Astrocyte (in vitro differentiated cells and primary cell): ENCODE measurements at places on chromosomes 13 and 19.
A peak's percentile ranks its signal among the peaks of the same experiment; 100 is the strongest.

DNA sequence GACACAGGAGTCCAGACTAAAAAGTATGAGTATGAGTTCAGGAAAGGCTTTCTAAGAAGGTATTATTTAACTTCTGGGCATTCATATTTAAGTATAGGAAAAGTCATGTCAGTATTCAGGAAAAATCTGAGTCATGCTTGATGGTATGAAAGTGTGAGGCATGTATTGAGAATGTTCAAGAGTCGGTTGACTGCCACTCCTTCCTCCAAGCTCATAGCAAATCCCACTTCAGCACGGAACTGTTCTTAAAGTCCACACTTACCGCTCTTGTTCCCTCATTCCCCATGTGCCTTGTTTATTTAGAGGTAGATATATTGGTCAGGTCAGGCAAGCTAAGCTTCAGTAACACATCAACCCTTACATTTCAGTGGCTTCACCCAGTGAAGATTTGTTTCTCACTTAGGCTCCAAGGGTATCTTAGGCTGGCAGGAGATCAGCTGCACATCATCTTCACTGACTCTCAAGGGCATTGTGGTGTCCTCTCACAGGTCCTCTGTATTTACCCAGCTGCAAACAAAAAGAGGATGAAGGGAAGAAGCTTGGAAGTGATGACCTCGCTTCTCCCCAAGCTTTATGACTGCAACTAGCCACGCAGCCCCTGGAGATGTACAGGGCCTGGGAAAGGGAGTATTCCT lies 1189.2 kb downstream of the EFNB2 start:
- peak; percentile 92 for DNase-seq

DNA sequence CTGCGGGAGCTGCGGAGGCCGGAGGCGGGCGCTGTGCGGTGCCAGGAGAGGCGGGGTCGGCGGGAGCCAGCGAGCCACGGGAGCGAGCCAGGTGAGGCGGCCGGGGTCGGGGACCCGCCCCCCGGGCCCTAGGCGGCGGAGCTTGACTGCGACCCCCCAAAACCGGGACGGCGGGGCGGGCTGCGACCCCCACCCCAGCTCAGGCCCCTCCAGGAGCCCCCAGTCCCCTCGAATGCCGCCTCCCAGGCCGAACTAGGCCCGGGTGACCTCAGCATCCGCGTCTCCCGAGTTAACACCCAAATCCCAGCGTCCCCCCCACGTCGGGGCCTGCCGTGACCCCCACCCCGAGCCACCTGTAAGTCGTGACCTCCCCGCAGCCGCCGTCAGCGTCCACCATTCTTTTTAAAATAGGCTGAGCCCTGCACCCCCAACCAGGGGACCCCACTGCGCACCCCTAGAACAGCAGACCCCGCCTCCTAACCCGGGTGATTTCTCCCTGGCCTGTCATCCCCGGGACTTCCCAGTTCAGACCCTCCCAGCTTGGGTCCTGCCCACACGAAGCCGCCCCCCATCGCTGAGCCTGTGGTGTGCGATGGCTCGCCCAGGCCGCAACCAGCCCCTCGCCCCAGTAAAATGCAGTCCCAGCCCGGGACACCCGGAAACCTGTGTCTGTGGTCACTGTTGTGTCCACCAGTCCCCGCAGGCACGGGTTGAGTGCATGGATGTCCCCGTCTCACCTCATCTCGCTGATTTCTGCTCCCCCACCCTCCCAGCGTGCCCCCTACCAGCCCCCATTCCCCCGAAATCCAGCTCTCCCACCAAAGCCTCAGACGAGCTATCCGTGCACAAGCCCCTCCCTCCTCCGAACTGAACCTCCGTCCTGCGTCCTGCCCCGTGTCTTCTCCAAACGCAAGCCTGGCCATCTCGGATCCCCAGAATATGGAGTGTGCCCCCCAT lies 551 bp downstream of the FZR1 start:
- no peak for DNase-seq

GRCh38 chr19:940591-941291 lies 14.9 kb downstream of the ARID3A start:
- DNase-seq: peak; percentile 47

DNA sequence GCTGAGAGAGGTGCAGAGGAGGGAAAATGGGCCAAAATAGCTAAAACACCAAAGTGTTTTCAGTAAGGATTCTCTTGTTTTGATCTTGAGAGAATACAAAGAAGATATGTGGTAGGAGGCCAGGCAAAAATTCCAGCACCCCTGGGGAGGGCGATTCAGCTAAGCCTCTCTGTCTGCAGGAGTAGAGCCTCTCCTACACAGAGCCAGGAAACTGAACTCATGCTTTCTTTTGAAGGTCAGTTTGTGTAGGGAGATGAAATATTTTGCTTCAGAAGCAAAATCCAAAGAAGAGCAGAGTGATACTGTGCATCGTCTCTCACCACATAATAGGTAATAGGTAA lies 565.0 kb downstream of the FGF9 start:
- no peak for DNase-seq

GRCh38 chr13:43057653-43058317 lies 34.4 kb downstream of the DNAJC15 start:
- peak; percentile 55 for DNase-seq

DNA sequence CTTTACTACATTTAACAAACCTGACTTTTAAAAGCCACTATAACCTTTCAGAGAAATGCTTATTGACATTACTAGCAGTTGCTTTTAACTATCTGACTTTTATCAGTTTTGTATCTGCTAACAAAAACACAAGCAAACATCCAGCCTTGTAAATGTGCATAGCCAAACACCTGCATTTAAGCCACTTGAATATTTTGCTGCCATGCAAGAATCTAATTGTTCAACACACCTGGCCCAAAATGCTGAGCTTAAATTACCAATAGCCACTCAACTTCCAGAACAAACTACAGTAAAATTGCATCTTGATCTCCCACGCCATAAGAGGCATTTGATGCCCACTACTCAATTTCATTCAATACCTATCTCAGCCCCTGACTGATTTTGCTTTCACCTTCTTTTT lies 9.3 kb downstream of the ZIC5 start:
- no peak for DNase-seq

- peak; percentile 18 for DNase-seq
Observed at GRCh38 chr13:100789968-100790367, 115.4 kb upstream of the TMTC4 start.

DNA sequence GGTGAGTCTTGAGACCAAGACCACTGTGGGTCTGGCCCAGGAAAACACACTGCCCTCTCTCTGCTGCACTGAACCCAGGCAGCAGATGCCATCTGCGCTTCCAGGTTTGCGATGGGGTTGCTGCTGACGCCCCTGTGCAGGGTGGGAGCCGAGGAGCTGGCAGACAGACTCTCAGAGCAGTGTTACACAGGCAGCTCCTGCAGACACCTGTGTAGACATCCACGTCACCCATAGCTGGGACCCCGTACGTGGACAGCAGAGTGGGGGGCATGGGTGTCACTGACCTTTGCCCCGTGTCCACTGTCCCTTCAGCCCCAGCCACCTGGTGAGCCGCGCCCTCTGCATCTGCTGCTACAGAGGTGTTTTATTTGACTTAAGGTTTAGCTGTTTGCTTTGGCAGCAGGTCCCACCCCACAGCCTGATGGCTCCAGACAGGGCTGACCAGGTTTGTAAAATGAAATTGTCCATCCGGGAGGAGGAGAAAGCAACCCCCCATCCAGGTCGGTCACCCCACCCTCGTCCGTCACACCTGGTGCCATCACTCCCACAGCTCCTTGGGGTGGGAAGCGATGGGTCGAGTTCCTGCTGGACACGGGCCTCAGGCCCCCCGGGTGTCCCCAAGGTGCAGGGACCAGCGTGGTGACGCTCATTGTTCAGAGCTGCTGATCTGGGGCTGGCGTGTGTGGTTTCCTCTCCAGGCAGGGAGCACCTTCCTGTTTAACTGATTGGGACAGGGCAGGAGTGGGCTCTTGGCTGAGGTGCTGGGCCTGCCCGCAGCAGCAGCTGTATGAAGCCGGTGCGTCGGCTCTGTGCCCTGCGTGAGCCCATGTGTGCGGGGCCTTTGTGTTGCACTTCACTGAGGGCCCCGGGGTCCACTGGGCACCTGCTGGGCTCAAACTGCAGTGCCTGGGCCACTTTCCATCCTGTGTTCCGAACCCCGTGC lies 28.4 kb downstream of the MCF2L start:
- DNase-seq: no peak

GRCh38 chr19:38409631-38410133 lies 6.8 kb downstream of the FAM98C start:
- peak; percentile 36 for DNase-seq

- DNase-seq: no peak
Observed at GRCh38 chr19:2043961-2044708, 6.9 kb downstream of the MKNK2 start.

DNA sequence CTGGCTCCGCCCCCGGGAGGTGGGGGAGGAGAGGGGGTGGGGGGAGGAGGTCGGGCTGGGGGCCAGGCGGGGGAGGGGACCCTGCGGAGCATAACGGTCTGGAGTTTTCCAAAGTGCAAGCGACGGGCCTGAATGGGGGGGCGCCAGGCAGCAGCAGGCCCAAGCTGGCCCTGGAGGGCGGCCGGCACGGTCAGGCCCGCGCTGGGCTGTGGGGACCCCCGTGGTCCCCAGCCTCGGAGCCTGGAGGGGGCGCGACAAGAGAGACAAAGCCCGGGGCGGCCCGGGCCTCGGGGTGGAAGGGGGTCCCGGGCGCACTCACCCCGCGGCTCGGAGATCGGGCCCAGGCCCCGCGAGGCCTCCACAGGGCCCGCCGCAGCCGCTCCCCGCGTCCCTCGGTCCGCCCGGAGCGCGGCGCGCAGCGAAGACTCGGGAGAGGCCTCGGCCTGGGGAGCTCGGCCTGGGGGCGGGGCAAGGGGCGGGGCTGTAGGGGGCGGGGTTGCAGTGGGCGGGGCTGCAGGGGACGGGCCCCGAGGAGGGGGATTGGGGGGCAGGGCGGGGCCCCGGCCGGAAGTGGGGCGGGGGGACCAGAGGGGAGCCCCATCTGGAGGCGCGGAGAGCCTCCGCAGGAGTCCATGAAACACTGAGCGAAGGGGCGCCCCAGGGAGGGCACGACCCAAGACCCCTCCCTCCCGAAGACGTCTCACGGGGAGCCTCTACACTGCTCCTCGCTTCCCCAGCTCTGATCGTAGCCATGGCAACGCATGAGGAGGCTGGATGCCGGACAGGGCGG lies 47.6 kb downstream of the PTPRS start:
- DNase-seq: peak; percentile 52

DNA sequence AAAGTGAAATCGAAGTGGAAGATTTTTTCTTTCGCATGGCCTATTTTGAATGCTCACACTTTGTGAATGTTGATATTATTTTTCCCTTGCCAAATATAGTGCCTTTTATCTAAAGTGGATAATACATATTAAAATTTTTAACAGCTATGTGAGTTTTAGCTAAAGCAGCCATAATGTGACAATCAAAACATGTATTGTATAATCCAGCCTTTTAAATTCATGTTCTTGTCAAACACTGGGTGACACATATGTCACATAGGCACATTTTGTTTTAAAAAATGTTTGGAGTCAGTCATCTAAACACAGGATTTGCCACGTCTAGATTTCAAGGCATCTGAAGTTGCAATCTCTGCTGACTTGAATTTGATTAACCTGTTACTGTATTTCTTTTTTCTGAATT lies 1256.6 kb downstream of the SLITRK1 start:
- DNase-seq: no peak

GRCh38 chr19:4977299-4978174 lies 8.6 kb downstream of the KDM4B start:
- peak; percentile 95 for DNase-seq

GRCh38 chr13:109428146-109428545 lies 358.2 kb downstream of the IRS2 start:
- DNase-seq: no peak

- DNase-seq: no peak
Observed at GRCh38 chr13:96091164-96092117, 1.5 kb downstream of the HS6ST3 start.

DNA sequence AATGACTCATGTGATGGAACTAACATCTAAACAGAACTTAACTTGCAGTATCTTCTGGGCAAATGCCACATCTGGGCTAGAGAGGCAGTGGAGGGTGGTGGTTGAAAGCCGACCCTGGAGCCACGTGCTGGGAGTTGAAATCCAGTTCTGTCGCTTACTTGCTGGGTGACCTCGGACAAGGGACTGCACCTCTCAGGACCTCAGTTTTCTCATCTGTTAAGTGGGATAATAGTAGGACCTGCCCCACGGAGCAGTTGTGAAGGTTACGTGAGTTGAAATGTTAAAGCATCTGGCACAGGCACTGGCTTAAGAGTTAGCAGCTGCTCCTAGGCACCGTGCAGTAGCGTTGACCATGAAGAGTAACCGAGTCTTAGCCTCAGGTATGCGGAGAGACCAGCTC lies 76.1 kb downstream of the SIPA1L3 start:
- DNase-seq: no peak

DNA sequence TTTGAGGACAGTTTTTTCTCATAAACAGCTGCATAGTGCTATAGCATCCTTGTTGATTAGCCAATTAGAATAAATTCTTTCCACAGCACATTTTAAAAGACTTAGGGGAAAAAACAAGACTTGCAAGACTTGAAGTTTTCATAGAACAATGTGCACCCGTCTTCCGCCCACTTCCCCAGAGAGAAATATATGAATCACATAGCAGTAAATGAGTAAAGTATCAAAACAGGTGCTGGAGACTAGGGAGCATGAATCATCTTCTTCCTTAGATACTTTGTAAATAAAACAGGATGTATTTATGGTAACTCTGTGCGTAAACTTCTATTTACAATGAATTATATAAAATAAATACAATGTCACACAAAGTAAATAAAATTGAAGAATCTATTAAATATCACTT lies 75.1 kb downstream of the COL4A2 start:
- DNase-seq: peak; percentile 87

DNA sequence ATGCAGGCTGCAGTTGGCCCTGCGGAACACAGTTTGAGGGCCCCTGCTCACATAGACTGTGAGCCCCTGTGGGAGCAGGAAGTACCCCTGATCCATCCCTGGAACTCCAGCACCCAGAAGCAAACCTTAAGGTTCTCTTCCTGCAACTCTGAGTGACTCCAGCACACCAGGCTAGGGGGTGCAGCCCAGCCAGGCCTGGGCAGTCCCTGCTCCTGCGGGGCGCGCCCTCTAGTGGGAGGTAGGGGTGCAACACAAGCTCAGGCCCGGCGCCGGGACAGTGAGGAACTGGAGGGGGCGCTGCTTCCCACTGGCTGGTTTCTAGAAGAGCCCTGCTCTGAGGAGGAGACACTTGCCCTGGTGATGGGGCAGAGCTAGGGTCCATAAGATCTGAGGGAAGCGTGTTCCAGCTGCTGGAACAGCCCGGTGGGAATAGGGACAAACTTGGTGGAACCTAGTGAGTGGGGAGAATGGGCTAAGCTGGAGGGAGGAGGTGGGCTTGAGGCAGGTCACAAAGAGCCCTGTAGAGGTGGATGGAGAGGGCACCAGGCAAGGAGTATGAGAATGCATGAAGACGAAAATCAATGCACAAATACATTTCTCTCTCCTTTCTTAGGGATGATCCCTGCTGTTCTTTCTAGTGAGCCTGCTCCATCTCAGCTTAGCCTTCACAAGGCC lies 5.0 kb downstream of the ZSCAN5A start:
- DNase-seq: no peak

- no peak for DNase-seq
Observed at GRCh38 chr19:56712611-56713276, 41.2 kb upstream of the ZNF835 start.

DNA sequence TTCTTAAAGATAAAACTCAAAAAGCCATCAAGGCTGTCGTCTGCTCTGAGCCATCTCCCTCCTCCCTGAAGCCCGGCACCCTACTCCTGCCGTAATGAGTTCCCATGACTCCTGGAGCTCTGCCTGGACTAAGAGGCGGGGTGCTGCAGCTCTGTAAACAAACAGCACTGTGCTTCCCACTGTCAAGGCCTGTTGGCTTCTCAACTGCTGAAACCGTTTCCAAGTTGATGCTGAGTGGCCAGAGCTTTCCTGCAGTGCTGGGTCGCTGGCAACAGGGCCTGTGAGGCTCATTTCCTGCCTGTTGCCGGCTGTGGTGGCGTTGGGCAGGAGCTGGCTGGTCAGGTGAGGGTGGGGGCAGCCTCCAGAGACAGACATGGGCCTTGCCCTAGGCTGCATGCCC lies 26.7 kb upstream of the ISYNA1 start:
- peak; percentile 93 for DNase-seq
